Immature natural killer cell (primary cell): ENCODE measurements at places on chromosomes 4 and X.
A peak's percentile ranks its signal among the peaks of the same experiment; 100 is the strongest.

DNA sequence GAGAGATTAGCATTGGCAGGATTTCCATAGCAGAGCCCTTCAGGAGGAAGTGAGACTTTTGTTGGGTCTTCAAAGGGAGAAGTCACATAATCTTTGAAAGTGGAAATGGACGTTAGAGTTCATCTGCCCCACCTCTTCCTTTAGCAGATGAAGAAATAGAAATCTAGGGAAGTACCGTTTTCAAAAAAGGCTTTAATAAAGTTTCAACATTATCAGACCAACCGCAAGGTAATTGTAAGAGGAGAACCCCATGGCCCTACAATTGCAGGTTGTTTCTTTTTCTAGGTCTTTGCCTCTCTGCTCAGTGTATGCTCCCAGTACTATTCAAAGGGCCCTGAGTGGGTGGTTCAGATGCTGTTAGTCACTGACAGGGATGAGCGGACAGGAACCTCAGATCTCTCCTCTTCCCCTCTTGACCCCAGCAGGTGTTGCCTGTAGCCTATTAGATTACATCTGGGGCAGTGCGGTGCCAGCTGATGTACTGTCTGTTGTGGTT lies 48.6 kb upstream of the AP1S2 start:
- DNase-seq, result no peak

GRCh38 chr4:170325599-170325998 lies 235.8 kb upstream of the AADAT start:
- DNase-seq, result peak; percentile 18

- DNase-seq, result no peak
Observed at GRCh38 chr4:74971862-74972261, 38.9 kb downstream of the PARM1 start.

GRCh38 chr4:168212656-168213055 lies 105.9 kb downstream of the DDX60 start:
- DNase-seq, result no peak

DNA sequence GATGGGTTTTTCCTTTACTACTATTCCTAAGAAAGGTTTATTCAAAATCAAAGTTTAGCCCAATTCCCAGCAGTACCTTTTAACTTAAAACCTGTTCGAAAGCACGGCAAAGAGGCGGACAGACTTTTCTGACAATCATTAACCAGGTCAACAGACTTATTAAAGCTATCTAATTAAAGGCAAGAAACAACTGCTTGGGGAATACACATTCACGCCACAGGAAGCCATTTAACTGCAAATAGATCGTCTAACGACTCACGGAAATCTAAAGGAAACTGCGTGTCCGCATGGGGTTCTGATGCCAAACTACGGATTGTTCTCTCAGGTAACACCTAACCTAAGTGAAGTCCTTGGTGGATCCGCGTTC lies 663 bp upstream of the USP53 start:
- DNase-seq, result no peak

- DNase-seq, result no peak
Observed at GRCh38 chr4:23084559-23085248, 392.0 kb downstream of the GBA3 start.

DNA sequence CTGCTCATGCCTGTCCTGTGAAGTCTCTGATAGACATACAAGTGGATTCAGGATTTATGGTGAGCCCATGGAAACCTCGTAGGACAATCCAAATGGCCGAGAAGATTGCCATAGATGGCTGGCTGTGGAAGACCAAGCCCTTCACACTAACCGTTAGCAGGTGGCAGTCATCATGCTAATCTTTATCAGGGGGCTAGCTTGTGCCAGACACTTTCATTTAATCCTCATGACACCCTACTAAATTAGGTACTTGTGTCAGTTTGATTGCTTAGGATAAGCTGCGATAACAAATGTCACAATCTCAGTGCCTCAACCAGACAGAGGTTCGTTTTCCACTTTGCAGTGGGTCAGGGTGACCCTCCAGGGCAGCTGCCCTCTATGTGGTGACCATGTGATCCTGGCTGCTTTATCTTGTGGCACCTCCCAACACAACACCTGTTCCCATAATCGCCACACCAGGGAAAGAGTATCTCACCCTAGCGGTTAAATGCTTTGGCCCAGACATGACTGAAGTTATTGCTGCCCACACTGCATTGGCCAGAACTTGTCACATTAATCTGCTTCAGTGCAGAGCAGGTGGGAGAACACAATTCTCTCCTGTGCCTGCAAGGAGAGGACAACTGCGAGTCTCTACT lies 60.8 kb downstream of the REPS2 start:
- DNase-seq, result no peak

- peak; percentile 42 for DNase-seq
Observed at GRCh38 chrX:103831803-103832544, at the start of gene RAB9B. TSS of gene RAB9B (minus strand) at chrX:103832257. CDS start at chrX:103825784, 6,473 bp downstream.

DNA sequence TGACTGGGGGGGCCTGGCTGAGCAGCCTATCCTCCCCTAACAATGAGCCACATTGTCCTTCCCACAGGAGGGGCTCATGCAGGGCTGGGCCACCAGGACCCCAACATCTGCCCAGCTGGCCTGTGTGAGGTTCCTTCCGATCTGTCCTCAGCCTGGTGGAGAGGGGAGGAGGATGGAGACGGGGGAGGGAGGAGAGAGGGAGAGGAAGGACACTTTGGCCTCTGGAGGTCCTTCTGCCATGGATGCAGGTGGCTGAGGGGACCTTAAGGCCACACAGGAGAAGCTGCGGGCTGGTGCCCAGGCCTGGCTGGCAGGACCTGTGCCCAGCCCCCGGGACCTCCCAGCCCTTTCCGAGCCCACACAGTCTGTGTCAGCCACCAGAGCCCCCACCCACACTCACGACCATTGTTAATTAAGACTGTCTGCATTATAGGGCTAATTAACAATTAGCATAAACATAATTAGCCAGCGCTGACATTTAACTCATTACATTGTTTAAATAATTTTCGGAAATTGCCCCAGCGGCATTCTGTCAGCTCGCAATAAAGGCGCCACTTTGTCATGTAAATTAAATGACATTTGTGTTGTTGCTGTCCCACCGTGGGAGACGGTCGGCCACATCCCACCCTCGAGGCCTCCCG lies 53.0 kb upstream of the NKX1-1 start:
- DNase-seq, result no peak

- DNase-seq, result no peak
Observed at GRCh38 chr4:88891636-88892035, 165.3 kb downstream of the FAM13A start.

DNA sequence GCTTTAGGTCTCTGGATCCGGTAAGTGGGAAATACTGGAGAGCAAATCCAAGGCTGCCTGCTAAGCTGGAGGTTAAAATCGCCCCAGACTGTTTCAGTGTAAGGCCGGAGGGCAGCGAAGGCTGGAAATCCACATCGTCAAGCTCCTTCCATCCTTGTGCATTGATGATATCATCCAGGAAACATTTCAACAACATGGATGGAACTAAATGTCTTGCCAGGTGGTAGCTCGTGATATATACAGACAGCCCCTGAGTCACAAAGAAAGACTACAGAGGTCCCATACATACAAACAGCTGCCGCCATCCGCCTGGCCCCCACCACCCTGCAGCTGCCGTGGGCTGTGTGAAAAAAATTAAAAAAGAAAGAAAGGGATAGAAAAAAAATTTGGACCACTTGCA lies 148.9 kb upstream of the RBPJ start:
- no peak for DNase-seq

- DNase-seq, result no peak
Observed at GRCh38 chr4:22192084-22192511, 243.5 kb upstream of the KCNIP4 start.

- DNase-seq, result no peak
Observed at GRCh38 chr4:174005422-174005821, 278.0 kb downstream of the FBXO8 start.

DNA sequence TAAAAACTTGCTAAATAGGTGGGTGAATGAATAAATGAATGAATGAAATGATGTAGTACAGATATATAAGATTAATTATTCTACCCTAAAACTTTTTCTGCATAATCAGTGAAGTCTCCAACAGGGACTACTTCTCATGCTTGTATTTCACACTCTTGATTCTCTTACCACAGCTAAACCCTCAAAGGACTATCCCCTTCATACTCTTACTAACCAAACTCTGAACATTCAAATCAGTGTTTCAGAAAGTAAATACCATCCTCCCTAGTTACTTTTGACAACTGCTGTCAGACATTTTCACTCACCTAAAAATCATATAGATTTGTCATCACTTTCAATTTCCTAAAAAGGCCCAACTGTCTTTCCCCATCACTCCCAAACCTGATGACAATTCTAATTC lies 234.3 kb upstream of the HHIP start:
- DNase-seq, result no peak

DNA sequence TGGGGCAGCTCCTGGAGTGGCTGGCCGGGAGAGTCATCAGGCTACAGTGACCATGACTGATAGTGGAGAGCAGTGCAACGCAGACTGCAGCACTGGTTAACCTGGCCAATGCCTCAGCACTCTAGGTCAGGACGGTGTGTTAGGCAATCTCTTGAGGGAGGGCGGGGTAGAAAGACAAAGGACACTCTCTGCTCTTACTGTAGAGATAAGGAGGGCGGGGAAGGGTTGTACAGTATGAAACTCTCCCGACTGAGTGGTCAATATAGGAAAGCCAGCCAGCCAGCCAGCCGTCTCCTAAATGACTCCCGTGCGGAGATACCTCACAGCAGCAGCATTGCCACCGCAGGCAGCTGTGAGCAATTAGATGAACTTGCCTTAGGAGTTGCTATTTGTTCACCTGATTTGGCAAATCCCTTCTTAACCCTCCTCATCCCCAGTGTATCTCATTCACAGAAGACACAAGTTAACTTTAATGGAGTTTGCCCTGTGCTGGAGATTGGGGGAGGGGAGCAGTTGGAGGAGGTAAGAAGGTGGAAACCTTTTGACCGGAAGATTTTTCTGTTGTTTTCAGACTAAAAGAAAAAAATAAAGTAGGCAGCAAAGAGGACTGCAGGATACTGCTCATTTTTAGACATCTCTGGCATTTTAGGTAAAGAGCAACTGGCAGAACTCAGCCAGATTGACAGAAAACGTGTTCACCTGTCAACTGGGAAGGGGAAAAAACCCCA lies 330.5 kb downstream of the HNRNPD start:
- no peak for DNase-seq

DNA sequence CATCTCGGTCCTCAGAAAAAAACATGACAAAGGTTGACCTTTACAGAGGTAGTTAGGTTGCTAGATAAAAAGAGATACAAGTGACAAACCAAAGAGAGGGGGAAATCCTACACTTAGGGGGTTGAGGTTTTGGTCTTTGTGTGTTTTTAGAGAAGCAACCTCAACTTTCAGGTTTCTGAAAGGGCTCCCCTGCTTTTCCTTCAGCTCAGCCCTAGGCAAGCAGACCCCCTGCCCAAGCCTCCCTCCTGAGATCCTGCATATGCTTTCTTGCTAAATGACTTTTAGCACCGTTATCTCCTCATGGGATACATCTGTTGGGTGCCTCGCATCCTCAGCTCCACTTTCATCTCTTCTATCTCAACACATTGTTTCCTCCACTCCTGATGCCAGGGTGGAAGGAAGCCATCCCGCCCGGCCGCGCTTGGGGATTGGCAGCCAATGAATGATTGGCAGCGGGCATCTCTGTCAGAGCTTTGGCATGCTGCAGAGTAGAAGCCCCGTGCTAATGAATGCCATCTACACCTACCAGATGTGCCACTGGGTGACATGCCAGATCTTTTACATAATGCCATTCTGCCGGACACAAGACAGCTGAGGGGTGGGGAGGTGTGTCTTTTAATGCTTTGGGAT lies 15.0 kb upstream of the PRDM8 start:
- peak; percentile 19 for DNase-seq
